ENCODE measurements at places on chromosomes 13 and 19.

DNA sequence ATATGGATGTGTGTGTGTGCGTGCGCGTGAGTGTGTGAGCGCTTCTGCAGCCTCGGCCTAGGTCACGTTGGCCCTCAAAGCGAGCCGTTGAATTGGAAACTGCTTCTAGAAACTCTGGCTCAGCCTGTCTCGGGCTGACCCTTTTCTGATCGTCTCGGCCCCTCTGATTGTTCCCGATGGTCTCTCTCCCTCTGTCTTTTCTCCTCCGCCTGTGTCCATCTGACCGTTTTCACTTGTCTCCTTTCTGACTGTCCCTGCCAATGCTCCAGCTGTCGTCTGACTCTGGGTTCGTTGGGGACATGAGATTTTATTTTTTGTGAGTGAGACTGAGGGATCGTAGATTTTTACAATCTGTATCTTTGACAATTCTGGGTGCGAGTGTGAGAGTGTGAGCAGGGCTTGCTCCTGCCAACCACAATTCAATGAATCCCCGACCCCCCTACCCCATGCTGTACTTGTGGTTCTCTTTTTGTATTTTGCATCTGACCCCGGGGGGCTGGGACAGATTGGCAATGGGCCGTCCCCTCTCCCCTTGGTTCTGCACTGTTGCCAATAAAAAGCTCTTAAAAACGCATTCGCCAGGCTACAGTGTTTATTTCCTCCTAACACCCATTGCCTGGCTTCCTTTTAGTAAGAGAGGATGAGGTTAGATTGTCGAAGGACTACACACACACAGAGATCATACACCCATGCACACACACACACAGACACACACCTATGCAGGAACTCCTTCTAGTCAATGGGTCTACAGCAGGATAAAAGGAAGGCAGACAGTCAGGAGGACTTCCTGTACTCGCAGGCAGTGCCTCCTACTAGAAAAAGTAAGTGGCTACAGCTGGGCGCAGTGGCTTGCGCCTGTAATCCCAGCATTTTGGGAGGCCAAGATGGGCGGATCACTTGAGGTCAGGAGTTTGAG is 7.1 kb downstream of the FOSB start:
- no peak for DNase-seq

GRCh38 chr19:10419646-10420443 is 493 bp upstream of the PDE4A start:
- DNase-seq, result peak; percentile 94

GRCh38 chr13:53411463-53411862 is 382.9 kb downstream of the OLFM4 start:
- no peak for DNase-seq

DNA sequence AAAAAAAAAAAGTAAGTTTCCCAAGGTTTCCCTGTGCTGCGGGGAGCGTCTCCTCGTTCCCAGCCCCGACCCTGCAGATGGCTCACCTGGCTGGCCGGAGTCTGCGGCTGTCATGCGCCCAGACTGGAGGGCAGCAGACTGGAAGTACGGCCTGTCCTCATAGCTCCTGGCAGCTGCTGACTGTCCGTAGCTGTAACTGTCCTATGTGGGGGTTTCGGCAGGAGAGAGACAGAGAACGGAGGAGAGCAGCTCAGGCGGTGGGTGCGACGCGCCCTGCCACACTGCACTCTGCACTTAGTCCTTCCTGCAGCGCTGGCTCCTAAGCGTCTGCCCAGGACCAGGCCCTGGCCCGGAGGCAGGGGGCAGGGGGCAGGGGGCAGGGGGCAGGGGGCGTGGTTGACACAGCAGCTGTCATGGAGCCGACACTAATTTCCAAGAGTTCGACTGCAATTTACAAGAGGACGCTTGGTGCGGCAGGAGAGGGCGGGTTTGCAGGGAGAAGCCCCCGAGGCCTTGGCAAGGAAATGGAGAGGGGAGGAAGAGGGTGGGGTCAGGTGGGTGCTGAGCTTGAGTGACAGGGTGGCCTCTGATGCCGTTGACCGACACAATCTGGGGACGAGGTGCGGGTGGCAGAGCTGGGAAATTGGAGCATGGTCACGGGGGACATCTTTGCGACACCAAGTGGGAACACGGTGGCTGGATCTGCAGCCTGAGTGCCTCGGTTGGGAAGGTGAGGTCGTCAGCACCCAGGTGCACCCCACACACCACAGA is 35.1 kb downstream of the ZFR2 start:
- DNase-seq, result no peak

DNA sequence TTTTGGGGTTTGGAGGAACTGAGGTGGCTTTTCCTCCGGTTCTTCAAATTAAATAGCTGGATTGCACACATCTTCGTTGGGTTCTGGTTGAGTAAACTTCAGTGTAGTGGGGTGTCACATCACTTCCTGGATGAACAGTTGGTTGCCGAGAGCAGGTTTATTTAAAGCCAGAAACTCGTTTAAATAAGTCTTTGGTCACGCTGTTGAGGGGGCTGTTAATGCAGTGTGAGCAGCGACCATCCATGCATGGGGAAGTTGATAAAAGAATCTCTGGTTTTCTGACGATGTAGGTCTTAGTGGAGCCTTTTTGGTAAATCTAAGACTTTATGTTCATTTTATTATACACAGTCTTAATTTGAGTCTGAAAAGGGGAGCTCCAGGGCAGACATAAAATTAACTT is 351.2 kb upstream of the ARGLU1 start:
- no peak for DNase-seq

DNA sequence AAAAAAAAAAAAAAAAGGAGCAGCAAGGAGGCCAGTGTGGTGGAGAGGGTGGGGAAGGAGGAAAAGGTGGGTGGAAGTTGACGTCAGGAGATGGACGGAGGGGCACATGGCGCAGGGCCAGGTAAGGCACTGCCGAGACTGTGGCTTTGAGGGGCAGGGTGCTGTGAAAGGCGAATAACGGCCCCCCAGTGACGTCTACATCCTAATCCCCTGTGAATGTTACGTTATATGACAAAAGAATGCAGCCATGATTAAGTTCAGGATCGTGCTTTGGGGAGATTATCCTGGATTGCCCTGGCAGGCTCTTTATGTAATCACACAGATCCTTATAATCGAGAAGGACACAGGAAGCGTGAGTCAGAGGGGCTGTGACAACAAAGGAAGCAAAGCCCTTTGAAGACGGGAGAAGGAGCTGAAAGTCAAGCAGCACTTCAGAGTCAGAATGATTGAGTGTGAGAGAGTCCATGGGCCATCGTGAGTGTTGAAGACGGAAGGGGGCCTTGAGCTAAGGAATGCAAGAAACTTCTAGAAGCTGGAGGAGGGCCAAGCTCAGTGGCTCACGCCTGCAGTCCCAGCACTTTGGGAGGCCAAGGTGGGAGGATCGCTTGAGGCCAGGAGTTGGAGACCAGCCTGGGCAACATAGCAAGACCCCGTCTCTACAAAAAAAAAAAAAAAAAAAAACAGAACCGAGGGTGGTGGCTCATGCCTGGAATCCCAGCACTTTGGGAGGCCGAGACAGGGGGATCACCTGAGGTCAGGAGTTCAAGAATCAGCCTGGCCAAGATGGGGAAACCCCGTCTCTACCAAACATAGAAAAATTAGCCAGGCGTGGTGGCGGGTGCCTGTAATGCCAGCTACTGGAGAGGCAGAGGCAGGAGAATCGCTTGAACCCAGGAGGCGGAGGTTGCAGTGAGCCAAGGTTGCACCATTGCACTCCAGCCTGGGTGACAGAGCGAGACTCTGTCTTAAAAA is 13.8 kb upstream of the CEACAM16 start:
- DNase-seq, result peak; percentile 73
